Spleen (tissue), 13 donors: ENCODE measurements at places on chromosomes 3 and 15. TPM values are rescaled to one million over a fixed set of nuclear protein-coding genes. Genes with fewer than 3 reads are reported as not detected.

DNA sequence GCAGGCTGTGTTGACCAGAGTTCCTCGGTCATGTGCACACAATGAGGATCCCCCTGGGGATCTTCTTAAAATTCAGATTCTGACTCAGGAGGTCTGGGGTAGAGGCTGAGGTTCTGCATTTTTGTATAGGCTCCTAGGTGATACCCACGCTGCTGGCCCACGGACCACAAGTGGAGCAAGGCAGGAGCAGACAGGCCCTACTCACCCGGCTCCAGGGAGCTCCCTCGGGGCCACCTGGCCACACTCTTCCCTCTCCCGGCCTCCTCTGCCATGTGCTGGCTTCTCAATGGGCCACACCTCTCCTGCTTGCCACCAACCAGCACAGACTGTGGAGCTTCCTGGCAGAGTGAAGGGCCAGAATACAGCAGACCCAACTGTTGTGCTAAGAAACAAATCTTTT is 23.9 kb downstream of the GP9 start:
- no peak for DNase-seq

- no peak for DNase-seq
Measured at GRCh38 chr15:84761607-84762131, 13.3 kb downstream of the ZNF592 start.

GRCh38 chr3:190142041-190142440 is 21.3 kb upstream of the P3H2 start:
- no peak for DNase-seq

- no peak for DNase-seq
Measured at GRCh38 chr15:32887090-32887489, 169.3 kb downstream of the GREM1 start.

DNA sequence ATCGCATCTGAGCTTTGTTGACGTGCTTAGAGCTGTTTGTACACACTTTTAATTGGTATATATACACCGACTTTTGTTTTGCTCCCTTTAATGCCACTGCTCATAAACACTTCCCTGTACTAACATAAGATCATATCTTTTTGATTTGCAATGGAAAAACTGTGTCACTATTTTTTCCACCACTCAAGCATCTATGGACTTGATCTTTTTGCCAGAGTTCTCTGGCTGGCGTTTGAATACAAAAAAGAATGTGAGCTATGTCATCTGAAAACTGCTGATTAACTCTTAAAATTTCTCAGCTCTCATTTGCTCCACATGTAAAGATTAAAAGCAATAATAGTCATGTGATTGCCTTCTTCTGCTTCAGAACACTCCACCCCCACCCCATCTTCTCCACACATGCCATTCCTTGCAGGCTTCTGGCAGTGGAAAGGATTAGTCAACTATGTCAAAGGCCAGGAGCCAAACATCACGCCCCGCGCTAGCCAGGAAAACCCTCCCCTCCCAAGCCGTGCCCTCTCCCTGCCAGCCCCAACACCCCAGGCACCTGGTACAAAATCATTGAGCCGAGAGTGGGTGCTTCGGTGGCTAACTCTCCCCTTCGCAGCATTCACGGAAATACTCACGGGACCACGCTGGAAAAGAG is 123.4 kb upstream of the MEF2A start:
- no peak for DNase-seq

DNA sequence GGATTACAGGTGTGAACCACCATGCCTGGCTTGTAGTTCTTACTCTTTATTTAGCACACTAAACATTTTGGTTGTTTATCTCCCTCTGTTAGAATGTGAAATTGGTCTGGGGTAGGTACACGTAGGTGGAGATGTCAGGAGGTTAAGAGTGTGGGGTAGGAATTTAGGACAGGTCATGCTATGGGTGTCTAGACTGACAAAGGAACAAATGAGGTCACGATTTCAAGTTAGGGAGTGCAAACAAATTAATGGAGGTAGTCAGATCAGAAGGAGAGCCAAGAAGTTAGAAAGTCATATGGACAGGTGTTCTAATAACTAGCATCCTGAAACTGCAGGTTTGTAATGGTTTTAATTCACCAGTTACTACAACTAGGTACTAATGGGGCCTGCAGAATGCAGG is 19.8 kb downstream of the CDV3 start:
- DNase-seq = no peak

The TEX55 gene
- not detected for polyA plus RNA-seq
